ENCODE measurements at places on chromosomes 2 and 18.

GRCh38 chr18:10523544-10523943, 2.3 kb upstream of the NAPG start:
- no peak for DNase-seq

DNA sequence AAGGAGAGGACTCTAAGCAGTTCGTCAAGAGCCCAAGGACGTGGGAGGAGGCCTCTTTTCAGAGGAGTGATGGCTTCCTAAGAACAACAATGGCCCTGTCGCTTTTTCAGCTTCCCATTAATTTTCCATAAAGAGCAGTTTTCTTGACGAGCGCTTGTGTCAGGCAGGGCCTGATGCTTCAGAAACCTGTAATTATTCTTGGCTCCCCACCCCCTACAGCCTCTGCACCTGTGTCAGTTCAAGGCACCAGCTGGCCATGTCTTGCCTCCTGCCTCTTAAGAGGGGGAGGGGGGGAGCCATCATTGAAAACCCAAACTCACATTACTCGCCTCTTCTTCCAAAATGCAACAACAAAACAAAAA, 32.3 kb downstream of the KLF7 start:
- DNase-seq = no peak

- peak; percentile 89 for DNase-seq
These were observed at the start of gene DLGAP1 for GRCh38 chr18:4455113-4455811. Gene DLGAP1 (minus strand): TSS chr18:4455307.

DNA sequence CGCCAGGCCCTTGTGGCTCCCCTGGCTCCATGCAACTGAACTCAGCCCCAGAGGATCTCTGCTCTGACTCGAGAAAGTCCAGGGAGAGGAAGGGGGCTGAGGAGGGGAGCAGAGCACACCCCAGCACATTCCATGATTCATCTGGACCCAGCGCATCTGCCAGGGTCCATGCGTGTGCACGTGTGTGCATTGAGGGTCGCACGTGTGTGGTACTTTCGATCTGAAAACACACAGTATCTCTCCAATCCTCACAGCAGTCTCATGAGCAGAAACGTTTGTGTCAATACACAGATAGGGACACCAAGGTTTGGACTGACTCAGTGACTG, 146.4 kb upstream of the ID2 start:
- DNase-seq = no peak

DNA sequence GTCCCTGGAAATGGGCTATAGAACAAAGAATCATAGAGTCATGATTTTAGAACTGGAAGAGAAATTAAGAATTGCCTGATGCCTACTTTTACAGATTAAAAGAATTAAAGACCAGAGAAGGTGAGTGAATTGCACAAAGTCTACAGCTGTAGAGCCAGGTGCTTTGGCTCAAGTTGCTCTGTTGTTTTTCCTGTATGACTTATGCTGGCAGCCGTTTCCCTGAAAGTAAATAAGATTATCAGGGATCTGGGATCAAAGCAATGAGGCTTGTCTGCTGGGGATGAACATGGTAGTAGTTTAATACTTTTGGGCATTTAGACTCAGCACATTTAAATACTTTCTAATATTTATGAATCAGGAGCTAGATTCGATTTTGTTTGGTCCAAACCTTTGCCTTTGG, 166.9 kb downstream of the PRPF40A start:
- DNase-seq = no peak

GRCh38 chr2:46645681-46646162, 166.4 kb downstream of the TMEM247 start:
- DNase-seq = no peak

GRCh38 chr2:9326975-9327374, 96.4 kb downstream of the ITGB1BP1 start:
- no peak for DNase-seq

DNA sequence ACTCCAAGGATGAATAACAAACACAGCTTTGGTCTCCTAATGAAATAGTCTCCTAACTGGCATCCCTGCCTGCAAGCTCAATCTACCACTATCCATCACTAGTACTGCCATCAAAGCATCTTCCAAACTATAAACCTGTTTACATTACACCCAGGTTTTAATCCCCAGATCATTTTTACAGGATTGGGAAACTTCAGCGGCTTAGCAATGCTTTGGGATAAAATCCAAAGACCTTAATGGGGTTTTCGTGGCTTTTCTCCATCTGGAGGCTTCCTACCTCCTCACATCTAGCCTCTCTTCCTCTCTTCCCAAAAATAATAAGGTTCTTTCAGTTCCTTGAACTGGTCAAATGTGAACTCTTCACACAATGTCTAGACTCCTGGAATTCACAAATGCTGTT, 92.2 kb upstream of the SETBP1 start:
- no peak for DNase-seq

GRCh38 chr2:157903626-157904025, 27.5 kb upstream of the ACVR1 start:
- no peak for DNase-seq

- peak; percentile 19 for DNase-seq
These were observed 185.9 kb upstream of the FOSL2 start for GRCh38 chr2:28206762-28207161.

GRCh38 chr2:134212746-134213145, 41.1 kb upstream of the MGAT5 start:
- DNase-seq = no peak

DNA sequence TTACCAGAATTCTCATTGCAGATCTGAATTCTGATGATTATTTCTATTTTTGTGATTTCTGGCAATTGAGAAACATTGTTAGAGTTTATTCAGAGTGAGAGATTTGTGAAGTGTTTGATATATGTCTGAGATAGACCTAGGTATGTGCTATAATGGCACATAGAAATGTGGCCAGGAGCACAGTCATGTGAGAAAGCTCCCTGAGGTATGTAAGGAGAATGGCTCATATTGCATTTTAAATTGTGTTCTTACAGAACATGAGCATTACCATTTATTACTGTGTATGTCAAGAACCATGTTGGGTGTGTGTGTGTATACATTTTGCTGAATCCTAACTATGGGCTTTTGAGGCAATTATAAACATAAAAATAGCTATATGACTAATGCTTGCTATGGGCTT, 101.2 kb downstream of the RAPGEF4 start:
- no peak for DNase-seq

DNA sequence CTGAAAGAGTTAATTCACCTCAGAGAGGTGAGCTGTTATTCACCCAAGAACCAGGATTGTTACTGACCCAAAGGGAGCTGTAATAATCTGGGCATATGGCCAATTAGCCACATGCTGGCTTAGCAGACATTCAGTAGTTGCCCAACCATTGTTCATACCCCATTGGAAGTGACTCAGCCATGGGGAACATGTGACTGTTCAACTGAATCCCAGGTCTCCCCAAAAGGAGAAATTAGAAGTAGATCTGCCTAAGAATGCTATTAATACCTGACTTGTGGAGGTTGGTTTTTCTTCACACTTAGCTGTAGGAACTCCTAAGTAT, 272.6 kb upstream of the UBE2E3 start:
- DNase-seq = no peak

GRCh38 chr2:5353565-5353964, 338.6 kb upstream of the SOX11 start:
- no peak for DNase-seq

- no peak for DNase-seq
These were observed 610.2 kb upstream of the SYT4 start for GRCh38 chr18:43887491-43887890.

- peak; percentile 82 for DNase-seq
These were observed 72.5 kb downstream of the GPR39 start for GRCh38 chr2:132489150-132489549.

DNA sequence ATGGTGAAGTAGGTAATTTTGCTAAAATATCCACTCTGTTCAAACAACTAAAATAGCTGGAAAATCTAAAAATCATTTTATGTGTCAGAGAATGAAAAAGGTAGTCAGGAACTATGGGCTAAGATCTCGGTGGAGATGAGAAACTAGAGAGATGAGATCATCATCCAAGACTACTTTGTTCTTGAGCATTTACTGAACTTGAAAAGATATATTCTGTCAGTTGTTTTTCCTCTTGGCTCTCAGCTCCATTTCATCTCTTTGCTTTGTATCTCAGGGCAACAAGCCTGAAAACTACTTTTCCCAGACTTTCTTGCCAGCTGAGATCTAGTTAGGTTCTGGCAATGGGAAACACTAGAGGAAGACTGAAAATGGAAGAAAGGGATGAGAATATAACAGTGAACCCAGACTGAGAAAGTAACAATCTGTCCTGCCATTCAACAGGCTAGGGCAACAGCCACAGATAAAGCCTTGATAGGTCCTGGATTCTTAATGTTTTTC, 346.2 kb upstream of the MEX3C start:
- no peak for DNase-seq

Data from kidney (tissue), 22 donors.